Stimulated activated CD4-positive, alpha-beta T cell treated with anti-CD3 and anti-CD28 coated beads, Interleukin-1b, Interleukin-23, amount 100 ng/mL, for 4 hours (primary cell): ENCODE measurements at places on chromosomes 6 and 20.

- DNase-seq, result no peak
Measured at GRCh38 chr6:24517659-24518543, 23.1 kb downstream of the ALDH5A1 start.

GRCh38 chr6:139135578-139136545, 982 bp downstream of the HECA start:
- DNase-seq, result no peak

DNA sequence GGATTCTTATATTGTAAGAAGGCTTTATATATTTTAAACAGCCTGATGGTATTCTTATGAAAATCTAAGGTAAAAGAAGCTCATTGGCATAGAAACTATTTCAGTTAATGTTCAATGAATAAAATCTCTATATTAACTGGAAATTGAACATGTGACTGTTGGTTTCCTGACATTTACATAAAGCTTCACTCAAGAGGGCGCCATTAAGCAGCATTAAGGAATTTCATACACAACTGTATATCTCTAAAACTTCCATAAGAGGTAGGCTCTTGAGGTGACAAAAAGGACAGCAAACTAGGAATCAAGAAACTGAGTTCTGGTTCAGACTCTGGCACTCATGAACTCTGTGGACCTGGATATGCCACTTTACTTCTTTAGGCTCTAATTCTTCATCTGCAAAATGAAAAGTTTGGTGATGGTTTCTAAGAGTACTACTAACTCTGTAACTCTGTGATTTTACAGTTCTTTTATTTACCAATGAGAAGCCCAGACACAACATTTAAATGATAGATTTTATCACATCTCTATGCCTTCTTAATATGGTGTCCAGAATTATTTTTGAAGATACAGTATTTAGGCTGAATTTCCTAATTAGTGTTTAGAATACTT, 147.5 kb downstream of the FLRT3 start:
- no peak for DNase-seq

DNA sequence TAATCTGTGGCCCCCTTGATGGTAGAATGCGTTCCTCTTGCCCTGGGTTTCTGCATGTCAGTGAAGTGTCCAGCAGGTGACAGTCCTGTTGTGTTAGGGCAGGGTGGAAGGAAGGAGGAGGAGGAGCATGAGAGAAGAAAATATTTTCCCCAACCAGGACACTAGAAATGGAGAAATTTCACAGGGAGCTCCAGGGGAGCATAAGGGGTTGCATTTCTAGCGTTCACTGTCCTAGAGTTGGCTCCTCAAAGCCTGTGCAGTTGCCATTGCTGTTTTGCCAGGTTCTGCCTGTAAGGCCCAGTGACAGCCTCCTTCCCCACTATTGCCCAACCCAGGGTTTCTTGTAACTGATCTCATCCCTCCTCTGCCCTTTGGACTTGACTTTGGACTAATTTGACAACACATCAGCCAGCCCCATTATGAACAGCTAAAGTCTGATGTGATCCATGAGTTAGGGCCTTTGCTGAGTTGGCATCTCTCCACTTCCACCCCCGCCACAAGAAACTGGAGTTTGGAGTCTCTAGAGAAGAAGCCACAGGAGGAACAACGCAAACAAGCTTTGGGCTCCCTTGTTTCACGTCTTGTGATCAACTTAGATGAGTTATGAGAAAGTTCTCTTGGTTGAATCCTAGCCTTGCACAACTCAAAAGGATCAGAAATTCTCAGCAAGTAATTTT, 14.0 kb upstream of the FAM50B start:
- DNase-seq, result no peak

GRCh38 chr20:32527052-32527446, 58.1 kb downstream of the NOL4L start:
- no peak for DNase-seq

DNA sequence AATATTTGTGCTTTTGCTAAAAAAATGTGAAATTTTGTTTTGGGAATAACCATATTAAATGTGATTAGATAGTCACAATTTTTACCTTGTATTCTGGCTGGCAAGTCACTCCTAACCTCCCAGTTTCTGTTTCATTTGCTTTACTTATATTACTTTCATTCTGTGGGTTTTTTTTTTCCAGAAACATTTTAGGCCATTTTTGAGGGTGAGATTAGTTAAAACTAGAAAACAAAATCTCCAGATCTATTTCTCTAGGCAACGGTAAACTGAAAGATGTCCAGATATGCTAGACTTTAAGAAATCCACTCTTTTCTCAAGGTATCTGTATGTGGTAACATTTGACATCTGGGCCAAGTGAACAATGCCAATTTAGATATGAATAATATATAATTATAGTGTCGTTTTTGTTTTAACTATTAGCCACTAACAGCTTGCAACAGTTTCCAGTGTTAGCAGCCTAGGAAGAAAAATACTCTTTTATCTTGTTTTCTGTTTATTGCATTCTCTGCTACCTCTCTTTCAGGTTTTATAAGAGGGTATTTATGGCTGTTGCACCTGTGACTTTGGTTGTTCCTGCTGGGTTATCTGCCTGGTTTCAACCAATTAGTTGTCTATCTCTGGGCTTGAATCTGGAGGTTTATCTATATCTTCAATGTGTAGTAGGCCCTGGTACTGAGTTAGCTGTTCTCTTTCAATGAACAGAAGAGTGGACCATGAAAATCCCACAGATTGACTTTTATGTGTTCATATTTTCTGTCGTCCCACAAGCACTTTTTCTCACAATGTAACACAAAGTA, 260.9 kb downstream of the NKAIN2 start:
- no peak for DNase-seq

DNA sequence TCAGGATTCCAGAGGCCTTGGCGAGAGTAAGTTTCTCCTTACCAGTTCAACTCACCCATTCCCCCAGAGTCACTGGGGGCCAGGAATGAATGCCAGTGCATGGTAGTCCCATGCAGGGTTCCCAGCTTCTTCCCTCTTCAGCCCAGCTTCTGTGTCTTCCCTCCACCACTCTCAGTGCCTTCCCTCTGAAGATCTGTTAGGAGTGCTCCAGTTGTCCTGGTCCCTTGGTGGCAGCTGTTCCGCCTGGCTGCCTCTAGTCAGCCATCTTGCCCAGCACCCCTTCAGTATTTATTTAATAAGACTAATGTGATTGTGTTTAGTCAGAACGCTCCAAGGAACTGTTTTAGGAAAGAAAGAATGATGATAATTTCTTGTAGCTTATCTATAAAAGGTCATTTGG, 23.1 kb downstream of the FIG4 start:
- no peak for DNase-seq

DNA sequence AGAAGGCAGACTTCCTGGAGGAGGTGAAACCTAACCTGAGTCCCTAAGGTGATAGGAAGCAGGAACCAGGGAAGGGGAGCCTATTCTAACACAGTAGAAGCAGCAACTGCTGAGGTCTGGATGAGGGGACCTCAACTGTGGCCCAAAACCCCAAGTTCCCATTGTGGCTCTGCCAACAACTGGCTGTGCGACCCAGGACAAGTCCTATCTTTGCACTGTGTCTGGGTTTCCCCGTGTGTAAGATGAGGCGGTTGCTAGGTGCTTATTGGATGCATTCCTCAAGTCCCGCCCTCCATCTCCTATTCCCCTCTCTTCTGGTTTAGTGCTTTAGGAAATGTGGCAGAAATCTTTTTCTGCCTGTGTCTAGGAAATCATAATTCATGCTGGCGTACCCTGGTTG, 52.2 kb upstream of the TTPAL start:
- no peak for DNase-seq

DNA sequence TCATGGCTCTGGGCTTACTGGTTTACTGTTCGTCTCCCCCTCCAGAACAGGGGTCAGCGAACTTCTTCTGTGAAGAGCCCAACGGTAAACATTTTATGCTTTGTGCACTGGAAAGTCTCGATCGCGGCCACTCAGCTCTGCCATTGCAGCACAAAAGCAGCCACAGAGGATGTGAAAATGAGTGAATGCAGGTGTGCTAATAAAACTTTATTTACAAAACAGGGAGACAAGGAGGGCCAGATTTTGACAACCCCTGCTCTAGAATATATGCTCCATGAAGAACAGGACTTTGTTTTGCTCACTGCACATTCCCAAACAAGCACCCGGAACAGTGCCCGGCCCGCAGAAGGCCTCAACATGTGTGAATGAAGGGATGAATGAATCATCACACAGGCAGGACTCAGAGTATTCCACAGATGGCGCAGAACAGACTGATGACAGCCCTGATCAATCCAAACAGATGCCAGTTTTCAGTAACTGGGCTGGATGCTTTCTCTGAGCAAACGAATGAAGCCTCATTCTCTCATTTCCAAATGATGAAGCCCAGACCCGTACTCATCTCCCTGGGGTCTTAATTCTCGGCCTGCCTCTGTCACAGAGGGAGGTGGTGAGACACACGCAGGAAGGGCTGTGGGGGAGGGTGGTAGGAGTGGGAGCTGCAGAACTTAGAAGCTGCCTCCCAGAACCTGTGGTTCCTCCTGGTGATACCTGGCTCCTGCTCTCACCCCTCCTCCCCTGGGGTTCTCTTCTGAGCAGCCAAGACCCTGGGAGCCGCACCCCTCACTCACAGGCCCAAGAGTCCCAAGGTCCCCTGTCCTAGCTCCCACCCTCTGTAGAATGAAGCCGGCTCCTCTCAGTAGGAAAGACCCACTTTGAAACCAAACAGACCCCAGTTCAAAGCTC, 196.4 kb downstream of the PREX1 start:
- DNase-seq, result no peak

DNA sequence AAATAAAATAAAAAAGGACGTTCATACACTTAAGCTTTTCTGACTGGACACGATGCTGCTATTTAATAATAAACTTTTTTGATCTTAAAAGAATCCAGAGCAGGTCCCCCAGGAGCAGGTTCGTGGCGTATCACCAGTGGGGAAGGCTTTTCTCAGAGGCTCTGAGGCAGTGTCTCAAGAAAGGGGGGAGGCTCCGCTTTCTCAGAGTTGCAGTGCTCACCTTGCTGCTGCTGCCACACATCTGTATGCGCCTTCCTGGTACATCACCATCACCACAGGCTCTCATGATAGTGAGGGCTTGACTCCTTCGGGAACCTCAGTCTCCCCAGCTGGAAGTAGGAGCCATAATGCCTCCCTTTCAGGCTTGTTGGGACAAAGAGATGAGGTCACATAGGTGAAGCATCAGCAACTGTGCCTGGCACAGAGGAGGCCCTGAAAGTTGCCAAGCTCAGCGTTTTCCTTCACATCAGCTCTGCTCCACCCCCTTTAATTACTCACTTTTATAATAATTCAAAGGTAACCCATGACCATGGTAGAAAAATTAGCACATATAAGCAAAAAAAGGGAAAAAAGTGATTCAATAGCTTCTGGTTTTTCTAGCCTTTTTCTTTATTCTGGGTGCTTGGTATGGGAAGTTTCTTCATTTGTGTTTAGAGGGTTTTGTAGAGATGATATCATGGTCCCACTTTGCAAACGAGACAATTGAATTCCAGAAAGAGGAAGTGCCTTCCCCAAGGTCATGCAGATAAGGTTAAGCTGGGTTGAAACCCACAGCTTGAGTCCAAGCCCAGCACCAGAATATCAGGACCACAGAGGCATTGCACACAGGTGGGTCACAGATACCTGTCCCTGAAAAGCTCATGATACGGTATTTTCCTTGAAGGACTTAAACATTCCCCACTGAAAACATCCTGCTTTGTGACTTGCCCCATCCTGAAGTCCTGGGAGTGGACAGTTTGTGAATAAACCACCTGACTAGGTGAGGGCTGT, 24.5 kb downstream of the SRSF3 start:
- no peak for DNase-seq

- no peak for DNase-seq
Measured at GRCh38 chr20:40319741-40320516, 369.1 kb downstream of the MAFB start.

DNA sequence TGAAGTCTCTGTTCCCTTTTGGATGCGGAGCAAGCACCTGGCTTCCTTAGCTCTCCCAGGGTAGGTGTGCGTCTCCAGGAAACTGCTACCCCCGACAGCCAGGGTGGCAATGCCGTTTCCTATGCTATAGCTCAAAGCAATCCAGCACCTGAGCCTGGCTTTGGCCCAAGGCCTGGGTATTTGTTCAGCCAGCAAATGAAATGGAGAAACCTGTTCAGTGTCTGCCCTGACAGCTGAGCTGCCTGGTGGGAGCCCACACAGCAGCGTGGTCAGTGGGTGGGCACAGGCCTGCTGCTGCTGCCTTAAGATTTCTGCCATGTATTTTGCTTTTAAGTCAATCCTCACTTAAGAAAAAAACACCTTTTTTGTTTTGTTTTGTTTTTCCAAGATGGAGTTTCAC, 13.7 kb downstream of the SPATA2 start:
- DNase-seq, result no peak

DNA sequence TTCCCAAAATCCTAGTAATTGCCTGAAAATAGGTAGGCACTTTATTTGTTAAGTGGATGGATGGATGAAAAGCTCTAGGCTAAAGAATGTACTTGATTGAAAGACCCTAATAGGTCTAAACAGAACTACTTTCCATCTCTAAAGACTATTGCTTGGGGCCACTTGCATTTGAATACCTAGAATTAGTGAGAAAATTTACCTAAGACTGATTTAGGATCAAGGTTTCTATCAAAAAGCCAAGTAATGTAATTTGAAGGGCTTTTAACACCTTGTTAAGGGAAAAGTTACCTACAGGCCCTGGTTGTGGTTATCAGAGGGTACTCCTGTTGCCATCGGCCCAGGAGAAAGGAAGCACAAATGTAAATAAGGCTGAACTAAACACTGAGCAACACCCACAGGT, 580.7 kb downstream of the LMBRD1 start:
- no peak for DNase-seq

DNA sequence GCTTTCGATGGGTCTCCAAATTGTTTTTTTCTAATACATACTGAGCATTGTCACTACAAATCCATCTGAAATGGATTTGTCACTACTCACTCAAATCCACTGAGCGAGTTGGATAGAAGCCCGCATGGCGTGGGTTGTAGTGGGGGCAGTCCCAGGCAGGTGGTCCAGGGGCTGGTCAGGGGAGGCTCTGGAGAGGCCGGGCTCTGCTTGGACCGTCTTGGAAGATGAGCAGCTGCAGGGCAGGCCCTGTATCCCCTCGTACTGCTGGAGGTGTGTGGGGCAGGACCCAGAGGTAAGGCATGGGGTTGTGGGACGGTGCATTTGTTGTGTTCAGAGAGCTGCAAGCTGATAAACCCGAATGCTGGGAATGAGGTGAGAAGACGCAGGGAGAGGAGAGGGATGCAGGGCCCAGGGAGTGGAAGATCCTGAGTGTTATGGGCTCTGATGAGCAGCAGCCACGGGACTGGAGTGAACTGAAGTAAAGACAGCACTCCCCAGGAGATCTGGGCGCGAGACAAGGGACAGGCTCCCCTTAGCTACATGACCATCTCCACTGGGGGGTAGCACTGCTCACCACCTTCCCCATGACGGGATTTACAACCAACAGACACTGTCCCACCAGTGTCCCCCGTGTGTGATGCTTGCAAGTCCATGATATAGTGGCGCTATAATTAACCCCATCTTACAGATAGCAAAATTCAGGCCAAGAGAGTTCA, 45.9 kb downstream of the PSMG4 start:
- no peak for DNase-seq

DNA sequence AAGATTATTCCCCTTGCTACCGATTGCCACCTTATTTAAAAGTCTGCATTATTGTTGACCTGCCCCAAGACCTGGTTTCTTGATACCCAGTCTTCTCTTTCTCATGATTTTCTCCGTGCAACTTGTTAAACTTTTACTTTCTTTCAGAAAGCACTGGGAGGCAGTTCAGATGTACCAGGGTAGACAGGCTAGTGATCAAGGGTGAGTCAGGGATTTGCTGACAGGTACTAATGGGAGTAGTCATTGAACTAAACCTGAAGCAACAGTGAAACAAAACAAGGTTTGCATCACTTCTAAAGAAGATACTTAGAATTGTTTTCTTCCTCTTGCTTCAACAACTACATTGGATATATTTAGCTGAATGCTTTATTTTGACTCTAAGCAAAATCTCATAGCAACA, 124.4 kb downstream of the KCNQ5 start:
- no peak for DNase-seq
